ENCODE measurements at places on chromosomes 11 and 22.

- no peak for DNase-seq
Observed at GRCh38 chr11:82722231-82722630, 11.4 kb downstream of the FAM181B start.

GRCh38 chr22:50561401-50562358, 1.0 kb downstream of the SYCE3 start:
- no peak for DNase-seq

DNA sequence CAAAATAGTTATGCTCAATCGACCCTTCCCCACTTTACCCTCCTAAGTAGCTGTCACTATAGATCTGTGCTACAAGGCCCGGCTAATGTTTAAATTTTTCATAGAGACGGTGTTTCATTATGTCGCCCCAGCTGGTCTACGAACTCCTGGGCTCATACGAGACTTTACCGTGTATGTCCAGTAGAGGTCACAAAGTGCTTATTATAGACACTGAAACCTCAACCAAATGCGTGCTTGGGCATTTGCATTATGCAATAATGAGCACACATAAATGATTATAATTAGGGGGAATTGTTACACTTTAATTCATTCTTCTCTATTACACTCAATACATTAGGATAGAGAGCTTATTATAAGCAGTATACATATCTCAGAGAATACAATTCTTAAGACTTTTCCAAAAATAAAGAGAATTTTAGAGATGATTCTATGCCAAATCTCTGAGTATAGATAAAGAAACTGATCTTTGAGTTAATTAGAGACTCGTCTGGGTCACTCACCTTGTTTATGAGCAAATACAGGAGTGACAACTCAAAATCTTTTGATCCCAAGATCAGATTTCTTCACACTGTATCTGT, 12.5 kb upstream of the MRPL16 start:
- DNase-seq: peak; percentile 56

- no peak for DNase-seq
Observed at GRCh38 chr22:11253000-11253511, 4274.9 kb upstream of the OR11H1 start.

- peak; percentile 45 for DNase-seq
Observed at GRCh38 chr11:66020618-66021357, 5.5 kb downstream of the CATSPER1 start.

DNA sequence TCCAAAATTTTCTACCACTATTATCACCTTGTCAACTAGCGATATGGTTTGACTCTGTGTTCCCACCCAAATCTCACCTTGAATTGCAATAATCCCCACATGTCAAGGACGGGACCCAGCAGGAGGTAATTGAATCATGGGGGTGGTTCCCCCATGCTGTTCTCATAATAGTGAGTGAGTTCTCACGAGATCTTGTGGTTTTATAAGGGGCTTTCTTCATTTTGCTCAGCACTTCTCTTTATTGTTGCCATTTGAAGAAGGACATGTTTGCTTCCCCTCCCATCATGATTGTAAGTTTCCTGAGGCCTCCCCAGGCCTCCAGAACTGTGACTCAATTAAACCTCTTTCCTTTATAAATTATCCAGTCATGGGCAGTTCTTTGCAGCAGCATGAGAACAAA, 73.5 kb upstream of the ZC3H12C start:
- no peak for DNase-seq

DNA sequence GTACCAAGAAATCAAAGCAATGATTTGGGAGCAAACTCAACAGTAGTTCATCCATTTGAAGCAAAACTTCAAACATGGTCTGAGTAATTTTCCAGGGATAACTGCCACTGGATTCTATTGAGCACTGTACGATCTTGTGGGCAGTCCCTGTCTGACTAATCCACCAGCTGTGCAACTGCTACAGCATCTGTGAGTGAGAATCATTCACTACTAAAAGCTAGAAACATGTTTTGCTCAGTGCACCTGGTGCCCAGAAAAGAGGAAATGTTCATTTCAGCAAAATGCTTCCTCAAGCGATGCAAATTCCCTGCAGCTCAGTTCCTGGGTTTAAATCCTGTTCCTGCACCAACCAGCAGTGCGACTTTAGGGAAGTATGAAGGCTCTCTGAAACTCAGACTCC, 1077.9 kb downstream of the DLG2 start:
- no peak for DNase-seq

DNA sequence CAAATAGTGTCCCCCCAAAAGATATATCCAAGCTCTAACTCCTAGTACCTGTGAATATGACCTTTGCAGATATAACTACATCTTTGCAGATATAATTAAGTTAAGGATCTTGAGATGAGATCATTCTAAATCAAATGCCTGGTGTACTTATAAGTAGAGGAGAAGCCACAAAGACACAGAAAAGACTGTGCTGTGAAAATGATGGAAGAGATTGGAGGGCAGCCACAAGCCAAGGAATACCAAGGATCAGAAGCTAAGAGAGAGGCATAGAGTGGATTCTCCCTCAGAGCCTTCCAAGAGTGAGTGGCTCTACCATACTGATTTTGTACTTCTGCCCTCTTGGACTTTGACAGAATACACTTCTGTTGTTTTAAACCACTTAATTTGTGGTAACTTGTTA, 7.5 kb upstream of the CAVIN3 start:
- no peak for DNase-seq

DNA sequence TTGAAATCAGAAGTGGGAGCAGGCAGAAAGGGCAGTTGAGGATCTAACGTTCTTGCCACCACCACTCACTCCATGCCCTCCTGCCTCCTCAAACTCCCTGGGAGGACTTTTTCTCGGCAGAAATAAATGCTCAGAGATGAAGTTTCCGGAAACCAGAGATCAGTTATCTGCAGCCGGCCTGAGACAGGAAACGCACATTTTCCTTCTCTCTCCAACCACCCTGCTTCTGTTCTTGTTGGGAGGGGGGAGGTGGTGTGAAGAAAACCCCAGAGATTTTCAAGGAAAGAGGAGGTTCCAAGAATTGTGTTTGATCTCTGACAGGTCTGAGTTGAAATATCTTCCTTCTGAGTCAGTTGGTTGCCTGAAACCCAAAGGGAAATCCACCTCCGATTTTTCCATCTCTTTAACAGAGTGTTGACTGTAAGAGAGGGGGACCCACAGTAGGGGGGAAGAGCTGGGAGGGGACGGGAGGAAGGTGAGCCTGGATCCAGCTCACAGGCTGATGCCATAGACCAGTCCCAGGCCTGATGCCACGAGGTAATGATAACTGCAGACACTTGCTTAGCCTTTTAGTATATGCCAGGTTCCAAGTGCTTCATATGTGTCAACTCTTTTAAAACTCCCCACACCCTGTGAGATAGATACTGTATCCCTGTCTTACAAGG, 100.8 kb downstream of the TRAF6 start:
- DNase-seq: peak; percentile 83

- no peak for DNase-seq
Observed at GRCh38 chr11:6260207-6260726, 629 bp downstream of the CCKBR start.

DNA sequence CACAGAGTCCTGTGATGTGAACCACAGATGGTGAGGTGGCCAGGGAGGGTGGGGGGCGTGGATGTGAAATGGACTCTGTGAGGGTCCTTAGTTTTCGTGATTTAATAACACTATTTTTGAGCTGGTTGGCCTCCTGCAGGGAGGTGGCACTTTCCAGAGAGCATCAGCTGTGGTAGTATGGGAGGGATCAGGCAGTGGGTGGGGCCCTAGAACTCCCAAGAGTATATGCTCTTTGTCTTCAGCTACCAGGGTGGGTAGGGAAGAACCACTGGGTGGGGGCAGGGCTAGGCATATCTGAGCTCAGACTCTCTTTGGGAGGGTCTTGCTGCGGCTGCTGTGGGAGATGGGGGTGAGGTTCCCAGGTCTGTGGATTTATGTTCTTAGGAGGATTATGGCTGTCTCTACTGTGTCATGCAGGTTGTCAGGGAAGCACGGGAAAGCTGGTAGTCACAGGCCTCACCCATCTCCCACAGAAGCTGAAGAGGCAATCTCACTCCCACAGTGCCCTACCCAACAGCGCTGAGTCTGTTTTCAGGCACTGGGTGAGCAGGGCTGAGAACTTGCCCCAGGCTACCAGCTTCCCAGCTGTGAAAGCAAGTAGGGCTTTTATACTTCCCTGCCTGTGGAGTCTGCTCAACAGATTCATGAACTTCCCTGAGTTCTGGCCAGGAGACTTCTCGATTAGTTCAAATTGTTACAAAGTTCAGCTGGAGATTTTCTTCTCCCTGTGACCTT, 47.9 kb upstream of the SNX19 start:
- DNase-seq: no peak

GRCh38 chr11:103651341-103651998, 385.0 kb upstream of the DDI1 start:
- no peak for DNase-seq

- peak; percentile 73 for DNase-seq
Observed at GRCh38 chr11:130827451-130828377, 88.6 kb downstream of the SNX19 start.

GRCh38 chr11:81916451-81916850, 817.2 kb downstream of the FAM181B start:
- DNase-seq: no peak

GRCh38 chr22:50691521-50691920, 18.9 kb downstream of the SHANK3 start:
- DNase-seq: peak; percentile 41

DNA sequence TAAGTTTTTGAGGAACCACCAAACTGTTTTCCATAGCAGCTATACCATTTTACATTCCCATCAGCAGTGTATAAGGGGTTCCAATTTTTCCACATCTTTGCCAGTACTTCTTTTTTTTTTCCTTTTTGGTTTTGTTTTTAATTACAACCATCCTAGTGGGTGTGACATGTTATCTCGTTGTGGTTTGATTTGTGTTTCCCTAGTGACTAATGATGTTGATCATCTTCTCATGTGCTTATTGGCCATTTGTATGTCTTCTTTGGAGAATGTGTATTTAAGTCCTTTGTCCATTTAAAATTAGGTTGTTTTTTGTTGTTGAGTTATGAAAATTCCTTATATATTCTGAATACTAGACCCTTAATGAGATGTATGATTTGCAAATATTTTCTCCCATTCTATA, 59.3 kb downstream of the STIM1 start:
- peak; percentile 30 for DNase-seq

DNA sequence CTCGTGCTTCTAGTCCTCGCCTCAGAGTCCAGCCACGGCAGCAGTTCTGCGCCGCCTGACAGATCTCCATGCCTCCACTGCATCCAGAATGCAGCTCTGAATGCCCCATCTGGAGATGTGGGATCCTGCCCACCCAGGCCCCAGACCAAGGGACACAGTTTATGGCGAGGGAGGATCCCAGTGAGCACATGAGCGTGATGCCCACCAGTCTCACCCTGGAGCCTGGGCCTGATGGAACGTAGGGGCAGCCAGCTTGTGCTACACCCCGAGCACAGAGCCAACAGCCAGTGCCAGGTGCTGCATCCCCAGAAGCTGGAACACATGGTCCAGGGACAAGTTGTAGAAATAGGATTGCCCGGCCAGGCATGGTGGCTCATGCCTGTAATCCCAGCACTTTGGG, 10.4 kb downstream of the IGLL1 start:
- no peak for DNase-seq

DNA sequence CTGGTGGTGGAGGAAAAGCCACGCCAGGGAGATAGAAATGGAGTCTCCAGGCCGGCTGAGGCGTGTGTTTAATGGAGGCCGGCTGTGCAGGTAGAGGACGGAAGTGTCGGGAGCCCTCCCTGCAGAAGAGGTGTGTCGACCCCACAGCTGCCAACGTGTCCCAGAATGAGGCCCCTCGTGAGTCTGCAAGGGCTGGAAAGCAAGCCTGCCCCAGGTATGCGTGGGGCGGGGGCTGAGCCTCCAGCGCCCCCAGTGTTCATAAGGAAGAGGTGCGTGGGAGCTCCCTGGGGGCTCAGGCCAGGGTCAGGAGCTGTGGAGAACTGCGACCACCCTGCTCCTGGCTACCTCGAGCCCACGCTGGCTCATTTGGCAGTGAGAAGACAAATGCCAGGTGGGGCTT, 38.0 kb upstream of the JAM3 start:
- DNase-seq: no peak

DNA sequence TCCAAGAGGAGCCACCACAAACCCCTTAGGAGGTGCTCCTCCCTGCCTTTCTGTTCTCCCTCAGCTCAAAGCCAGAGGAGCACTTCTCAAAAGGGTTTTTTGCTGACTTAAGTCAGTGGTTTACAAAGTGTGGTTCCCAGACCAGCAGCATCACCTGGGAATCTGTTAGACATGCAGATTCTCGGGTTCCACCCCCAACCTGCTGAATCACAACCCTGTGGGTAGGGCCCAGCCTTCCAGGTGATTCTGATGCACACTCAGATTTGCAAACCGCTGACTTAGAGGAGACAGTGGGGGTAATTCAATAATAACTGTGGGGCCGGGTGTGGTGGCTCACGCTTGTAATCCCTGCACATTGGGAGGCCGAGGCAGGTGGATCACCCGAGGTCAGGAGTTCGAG, 22.8 kb downstream of the CREB3L1 start:
- DNase-seq: no peak

GRCh38 chr11:133545199-133545803, 13.0 kb upstream of the OPCML start:
- DNase-seq: no peak

GRCh38 chr11:100932474-100933100, 197.0 kb downstream of the PGR start:
- DNase-seq: peak; percentile 41

- DNase-seq: no peak
Observed at GRCh38 chr11:33655842-33656600, 44.6 kb downstream of the C11orf91 start.
